ENCODE measurements at places on chromosomes 1 and 21.

- peak; percentile 71 for DNase-seq
Measured at GRCh38 chr1:205791568-205792180, 16.4 kb upstream of the RAB29 start.

DNA sequence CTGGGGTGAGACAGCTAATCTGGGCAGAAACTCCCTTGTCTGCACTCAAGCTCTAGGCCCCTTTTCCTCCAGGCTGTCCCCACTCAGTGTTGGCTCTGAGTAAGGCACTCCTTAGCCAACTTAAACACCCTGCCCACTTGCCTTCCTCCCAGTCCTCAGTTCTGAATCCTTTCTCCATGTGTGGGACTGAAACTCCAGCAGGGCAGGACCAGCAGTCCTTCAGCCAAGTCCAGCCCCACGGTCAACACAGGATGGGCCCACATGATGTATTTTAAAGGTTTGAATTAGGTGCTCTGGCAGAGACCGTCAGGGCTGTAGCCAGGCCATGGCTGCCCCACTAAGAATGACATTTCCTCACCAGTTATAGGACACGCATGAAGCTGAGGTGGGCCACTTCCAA is 107.8 kb downstream of the EDEM3 start:
- DNase-seq: no peak

DNA sequence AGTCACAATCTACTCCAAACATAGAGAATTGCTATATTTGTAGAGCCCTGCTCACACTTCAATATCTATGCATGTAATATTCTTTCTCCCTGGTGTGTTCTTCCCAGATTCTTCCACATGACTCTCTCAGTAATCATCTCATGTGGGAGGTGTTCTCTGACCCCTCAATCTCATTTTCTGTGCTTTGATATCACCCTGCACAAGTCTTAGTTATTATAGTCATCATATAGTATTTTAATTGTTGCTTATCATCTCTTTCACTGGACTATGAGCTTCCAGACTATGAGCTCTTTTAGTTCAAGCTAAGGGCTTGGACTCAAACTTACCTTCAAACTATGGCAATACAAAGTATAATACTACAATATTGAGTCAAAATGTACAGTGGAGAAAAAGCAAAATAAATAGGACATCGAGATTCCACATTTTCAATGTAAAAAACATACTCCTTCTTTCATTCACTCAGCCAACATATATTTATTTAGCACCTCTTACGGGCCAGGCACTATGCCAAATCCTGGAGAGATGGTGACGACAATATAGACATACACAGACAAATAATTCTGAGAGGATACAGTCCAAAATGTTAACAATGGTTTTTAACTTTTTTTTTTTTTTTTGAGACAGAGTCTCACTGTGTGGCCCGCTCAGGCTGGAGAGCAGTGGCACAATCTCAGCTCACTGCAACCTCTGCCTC is 12.7 kb downstream of the TESK2 start:
- DNase-seq: no peak

GRCh38 chr1:44014365-44015104 is 16.7 kb downstream of the SLC6A9 start:
- DNase-seq: no peak

DNA sequence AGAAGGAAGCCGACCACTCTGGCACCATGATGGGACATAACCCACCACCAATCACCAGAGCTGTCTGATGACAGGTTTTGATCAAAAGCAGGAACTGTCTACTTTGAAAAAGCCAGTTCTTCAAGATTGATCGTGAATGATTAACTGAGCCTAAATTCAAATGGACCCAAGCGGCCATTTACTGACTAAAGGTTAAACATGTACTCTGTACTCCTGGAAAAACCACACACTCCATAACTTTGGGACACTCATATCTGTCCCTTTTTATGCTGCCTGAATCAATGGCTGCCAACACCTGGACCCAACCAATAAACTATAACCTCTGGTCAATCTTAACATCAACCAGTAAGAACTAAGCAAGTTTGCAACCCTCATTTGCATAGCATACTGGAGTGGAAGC is 206.6 kb downstream of the URB2 start:
- DNase-seq: no peak

- peak; percentile 71 for DNase-seq
Measured at GRCh38 chr1:201703621-201704438, 125.1 kb upstream of the IPO9 start.

- DNase-seq: no peak
Measured at GRCh38 chr1:93708734-93709481, 27.3 kb upstream of the BCAR3 start.

GRCh38 chr21:41973427-41973831 is 19.6 kb upstream of the C2CD2 start:
- DNase-seq: no peak

- DNase-seq: no peak
Measured at GRCh38 chr1:154456631-154457030, 45.4 kb upstream of the TDRD10 start.

- DNase-seq: no peak
Measured at GRCh38 chr1:76170084-76170483, 95.5 kb downstream of the ST6GALNAC3 start.

DNA sequence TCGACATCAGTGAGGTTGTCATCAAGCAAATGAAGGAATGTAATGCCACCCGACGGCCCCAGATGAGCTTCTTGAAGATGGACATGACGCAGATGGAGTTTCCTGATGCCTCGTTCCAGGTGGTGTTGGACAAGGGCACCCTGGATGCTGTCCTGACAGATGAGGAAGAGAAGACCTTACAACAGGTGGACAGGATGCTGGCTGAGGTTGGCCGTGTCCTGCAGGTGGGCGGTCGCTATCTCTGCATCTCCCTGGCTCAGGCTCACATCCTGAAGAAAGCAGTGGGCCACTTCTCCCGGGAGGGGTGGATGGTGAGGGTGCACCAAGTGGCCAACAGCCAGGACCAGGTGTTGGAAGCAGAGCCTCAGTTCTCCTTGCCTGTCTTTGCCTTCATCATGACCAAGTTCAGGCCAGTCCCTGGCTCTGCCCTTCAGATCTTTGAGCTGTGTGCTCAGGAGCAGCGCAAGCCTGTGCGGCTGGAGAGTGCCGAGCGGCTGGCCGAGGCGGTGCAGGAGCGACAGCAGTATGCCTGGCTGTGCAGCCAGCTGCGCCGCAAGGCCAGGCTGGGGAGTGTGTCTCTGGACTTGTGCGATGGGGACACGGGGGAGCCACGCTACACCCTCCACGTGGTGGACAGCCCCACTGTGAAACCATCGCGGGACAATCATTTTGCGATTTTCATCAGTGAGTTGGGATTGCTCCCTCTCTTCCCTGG is 2.5 kb downstream of the METTL13 start:
- DNase-seq: no peak

DNA sequence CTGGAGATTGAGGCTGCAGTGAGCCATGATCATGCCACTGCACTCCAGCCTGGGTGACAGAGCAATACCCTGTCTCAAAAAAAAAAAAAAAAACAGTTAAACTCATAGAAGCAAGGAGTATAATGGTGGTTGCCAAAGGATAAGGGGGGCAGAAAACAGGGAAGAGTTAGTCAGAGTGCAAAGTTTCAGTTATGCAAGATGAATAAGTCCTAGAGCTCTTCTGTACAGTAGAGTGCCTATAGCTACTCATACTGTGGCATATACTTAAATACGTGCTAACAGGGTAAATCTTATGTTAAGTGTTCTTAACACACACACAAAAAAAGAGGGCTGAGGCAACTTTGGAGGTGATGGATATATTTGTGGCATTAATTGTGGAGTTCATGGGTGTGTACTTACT is 75.6 kb upstream of the COA6 start:
- no peak for DNase-seq

GRCh38 chr1:47675721-47676120 is 237.9 kb downstream of the FOXD2 start:
- no peak for DNase-seq

- no peak for DNase-seq
Measured at GRCh38 chr1:173447224-173447623, 29.9 kb upstream of the PRDX6 start.

- no peak for DNase-seq
Measured at GRCh38 chr1:203781962-203782361, 13.5 kb upstream of the ZBED6 start.

DNA sequence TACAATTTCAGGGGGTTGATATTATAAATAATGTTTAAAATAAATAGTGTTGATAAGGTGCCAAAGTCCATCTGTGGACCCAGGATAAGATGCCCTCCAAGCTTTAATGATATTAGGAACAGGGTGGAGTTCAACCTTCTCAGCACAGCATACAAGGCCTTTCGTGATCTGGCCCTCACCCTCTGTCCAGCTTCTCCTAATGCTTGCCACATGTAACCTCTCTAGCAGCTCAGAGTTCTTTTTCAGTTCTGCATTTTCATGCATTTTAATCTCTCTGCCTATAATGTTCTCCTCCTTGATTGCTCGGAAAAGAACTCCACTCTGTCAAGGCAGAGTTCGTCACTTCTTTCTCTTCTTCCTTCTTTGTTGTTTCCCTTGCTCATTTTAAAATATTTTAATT is 21.4 kb upstream of the SMAP2 start:
- DNase-seq: no peak

GRCh38 chr1:100404821-100405220 is 52.5 kb downstream of the CDC14A start:
- no peak for DNase-seq

- no peak for DNase-seq
Measured at GRCh38 chr1:92882819-92883218, 51.0 kb downstream of the RPL5 start.

- no peak for DNase-seq
Measured at GRCh38 chr1:214377886-214378285, 96.9 kb downstream of the SMYD2 start.

DNA sequence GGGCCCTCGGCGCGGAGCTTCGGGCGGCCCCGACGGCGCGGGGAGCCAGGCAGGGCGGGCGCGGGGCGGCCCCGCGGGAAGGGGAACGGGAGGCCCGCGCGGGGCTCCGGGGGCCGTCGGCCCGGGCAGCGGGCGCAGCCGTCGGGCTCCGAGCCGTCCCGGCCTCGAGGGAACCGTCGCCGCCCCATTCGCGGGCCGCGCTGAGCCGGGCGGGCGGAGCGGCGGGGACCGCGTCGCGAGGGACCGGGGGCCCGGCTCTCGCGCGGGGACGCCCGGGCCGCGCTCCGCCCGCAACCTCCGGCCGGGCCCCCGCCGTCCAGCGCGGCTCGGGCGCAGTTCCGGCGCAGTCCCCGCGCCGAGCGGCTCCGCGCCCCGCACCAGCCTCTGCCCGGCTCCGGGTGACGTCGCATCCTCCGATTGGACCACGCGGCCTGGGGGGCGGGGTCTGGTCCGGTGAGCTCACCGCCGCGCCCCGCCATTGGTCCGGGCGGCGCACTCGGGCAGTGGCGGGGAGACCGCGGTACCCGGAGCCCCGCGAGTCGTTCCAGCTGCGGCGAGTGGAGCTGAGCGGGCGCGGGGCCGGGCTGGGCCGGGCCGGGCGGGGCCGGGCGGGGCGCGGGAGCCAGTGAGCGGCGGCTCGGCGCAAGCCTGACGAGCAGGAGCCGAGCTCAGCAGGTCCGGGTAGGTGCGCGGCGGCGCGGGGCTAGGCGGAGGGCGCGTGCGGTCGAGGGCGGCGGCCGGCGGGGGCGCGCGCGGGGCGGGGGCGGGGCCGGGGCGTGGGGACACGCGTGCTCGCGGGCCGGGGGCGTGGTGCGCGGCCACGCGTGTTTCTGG is 66.7 kb upstream of the VAMP3 start:
- DNase-seq: peak; percentile 93

DNA sequence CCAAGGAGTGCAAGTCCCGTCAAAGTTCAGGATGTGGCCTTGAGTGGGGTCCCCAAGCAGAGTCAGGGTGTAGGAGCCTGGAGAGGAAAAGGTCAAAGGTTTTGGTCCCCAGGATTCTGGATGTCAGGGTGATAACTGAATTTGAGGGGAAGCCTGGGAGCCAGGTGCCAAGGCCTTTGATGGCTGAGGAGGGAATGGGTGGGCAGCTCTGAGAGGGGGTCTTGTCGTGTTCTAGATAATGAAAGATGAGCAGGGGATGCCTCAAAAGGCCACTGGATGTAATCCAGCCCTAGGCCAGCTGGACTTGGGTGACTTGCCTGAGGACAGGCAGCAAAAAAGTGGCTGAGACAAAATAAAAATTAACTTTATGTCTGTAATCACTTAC is 27.5 kb upstream of the KCNA2 start:
- no peak for DNase-seq

- no peak for DNase-seq
Measured at GRCh38 chr1:211553549-211553948, 25.4 kb downstream of the SLC30A1 start.

DNA sequence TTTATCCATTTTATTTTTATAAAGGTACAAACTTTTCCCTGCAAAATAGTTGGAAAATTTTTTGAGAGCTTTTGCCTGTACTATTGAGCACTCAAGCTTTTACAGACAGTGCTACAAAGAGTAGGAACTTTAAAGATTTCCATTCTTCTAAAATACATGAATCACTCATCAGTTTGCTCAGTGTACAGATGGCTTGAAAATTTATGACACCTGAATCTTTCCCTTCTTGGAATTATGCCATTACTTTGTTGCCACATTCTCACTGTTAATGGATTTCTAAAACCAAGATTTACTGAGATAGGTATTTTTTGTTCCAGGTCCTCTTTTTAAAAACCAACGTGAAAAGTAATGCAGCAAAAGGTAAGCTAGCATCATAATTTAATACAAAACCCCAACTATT is 76.0 kb downstream of the GPATCH2 start:
- DNase-seq: no peak

- DNase-seq: no peak
Measured at GRCh38 chr21:24955275-24955961, 651.9 kb downstream of the MRPL39 start.

DNA sequence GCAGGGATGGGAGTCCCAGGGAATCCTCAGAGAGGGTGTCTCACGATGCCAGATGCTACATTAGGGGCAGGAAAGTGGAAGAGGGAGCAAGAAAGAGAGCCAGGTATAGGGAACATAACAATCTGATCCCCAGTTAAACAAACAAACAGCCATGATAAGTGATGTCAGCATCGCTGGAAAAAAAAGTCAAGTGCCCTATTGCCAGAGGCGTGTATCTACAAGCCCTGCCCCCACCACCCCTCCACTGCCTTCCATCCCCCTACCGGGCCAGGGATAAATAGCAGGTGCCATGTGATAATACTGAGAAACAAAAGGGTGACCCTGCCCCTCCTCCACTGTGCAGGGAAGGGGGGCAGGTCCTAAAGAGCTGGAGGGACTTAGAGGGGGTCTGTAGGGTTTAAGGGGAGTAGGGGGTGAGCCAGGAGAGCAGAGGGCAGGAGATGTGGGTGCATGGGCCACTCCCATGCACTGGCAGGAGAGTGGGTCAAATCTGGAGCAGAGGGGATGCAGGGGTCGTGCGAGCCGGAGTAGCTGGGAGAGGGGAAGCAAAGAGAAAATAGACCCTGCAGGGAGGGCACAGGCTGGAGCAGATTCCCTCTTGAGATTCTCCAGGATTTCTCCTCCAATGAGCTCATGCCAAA is 3.4 kb downstream of the SLC26A9 start:
- DNase-seq: no peak

DNA sequence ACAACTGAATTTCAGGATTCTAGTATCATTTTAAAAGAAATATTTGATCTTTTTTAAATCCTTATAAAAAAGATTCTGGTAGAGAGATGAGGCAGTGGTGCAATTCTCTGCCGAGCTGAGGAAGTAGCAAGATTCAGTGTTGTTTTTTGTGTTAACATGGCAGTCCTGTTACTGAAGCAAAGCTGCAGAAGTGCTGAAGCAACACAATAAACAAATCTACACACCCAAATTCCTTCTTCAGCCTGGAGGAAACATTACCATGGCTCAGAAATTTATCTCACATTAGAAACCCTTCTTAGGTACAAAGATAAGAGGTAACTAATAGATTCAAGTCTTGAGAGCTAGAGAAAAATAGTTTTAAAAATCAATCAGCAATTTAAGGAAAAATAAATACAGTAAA is 216.0 kb downstream of the DENND1B start:
- DNase-seq: no peak

- no peak for DNase-seq
Measured at GRCh38 chr1:166136699-166137401, 30.0 kb downstream of the FAM78B start.

Measured in hippocampal formation (tissue), 2 donors.